ENCODE measurements at places on chromosomes 16 and 17.

DNA sequence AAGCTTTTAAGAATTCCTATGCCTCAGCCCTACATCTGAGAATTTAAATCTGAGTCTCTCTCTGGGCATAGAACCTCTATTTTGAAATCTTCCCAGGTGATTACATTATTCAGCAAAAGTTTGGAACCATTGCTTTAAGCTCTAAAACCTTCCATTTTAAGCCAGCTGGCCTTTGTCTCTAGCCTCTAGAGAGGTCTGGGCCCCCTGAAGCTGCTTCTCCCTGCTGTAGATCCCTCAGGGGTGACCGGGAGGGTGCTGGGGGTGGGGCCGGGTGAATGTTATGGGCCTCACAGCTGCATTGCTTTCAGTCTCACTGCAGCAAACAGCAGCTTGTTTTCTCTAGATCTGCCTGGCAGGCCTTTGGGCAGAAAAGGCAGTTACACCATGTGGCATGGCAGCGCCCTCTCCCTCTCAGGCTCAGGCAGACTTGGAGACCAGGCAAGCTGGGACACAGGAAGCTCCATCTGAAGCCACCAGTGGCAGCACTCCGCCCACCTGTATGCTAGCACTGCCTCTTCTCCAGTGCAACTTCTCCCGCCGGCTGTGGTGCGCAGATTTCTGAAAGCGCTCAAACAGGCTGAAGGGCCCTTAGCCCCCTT, 66.3 kb downstream of the MPRIP start:
- DNase-seq: peak; percentile 64

DNA sequence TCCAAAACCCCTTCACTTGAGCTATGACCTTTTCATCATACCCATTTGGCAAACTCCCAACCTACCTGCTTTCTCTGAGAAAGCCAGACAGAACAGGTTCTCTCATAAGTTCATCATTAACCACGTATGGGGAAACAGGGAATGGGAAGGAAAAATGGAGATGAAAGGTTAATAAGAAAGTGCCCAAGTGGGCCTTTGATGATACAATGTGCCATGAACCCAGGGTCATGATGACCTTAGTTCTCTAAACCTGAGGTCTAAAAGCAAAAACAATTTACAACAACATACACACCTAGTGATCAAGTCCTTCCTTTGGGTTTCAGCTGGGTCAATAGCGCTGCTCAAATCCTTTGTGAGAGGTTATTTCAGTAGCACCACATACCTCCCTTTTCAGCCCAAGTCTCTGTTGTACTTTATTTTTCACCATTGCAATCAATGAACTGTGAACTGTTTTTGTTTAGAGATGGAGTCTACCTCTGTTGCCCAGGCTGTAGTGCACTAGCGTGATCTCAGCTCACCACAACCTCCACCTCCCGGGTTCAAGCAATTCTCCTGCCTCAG, 14.5 kb upstream of the RANGRF start:
- DNase-seq: no peak

DNA sequence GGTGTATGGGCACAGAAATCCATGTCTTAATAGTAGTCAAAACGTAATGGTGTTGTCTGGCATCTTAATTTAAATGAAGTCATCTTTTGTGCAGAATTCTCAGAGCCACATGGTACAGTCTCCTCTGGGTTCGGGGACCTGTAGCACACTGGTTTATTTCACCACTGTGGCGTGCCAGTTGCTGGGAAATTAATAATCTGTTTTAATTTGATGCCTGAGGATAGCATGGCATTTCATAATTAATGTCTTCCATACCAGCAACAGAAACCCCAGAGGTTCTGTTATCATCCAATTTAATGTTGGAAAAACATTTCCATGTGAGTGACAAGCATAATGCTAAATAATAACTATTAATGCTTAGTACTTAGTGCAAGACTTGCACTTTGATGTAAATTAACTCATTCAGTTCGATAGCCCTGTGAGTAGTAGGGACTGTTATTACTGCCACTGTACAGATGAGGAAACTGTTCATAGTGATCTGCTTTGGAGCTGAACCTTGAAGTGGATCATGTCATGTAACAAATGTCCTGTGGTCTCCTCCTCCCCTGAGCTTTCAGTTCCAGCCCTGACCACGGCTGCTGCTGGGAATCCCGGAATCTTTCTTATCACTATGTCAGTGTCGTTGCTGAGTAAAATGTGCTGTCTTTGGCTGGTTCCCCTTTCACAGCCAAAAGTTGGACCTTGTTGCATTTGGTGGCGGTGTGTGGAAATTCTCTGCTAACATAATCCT, 51.2 kb downstream of the SNX29 start:
- no peak for DNase-seq

GRCh38 chr17:61970030-61970429, 42.2 kb upstream of the INTS2 start:
- no peak for DNase-seq

GRCh38 chr16:9170470-9170869, 79.0 kb downstream of the HAPSTR1 start:
- no peak for DNase-seq

DNA sequence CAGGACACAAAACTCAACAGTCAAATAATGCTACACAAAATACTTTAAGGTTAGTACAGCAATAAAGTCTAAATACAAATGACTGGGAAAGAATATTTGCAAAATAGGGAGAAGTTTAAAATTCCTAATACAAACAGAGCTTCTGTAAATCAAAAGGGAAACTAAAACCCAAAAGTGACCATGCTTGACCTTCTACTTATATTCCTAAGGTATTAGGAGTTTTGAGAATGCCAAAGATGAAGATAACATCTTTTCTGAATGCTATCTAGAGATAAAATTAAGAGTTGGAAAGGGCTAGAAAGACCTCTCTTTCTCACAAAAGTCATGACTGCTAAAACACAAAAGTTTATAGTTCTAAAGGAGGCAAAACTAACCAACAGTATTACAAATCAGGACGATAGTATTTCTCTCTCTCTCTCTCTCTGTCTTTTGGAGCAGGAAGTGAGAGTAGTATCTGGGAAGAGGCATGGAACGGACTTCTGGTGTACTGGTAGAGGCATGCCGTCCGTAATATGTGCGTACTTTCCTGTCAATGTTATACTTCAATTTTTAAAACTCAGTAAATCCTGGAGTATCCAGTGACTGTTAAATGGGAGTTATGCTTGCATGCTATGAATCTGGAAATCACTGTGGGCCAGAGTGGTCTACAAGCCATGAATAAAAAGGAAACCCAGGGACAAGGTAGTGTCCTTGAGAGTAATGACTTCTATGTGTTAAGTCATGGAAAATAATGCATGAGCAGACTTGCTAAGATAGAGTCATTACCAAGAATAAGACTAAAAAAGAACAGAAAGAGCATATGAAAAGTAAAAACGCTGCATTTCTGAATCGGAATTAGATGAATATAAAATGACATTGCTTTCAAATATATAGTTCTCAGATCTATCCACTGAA, 49.7 kb upstream of the ANKFY1 start:
- no peak for DNase-seq

- DNase-seq: no peak
These were observed 73.0 kb downstream of the BCAS3 start for GRCh38 chr17:60750640-60751039.

DNA sequence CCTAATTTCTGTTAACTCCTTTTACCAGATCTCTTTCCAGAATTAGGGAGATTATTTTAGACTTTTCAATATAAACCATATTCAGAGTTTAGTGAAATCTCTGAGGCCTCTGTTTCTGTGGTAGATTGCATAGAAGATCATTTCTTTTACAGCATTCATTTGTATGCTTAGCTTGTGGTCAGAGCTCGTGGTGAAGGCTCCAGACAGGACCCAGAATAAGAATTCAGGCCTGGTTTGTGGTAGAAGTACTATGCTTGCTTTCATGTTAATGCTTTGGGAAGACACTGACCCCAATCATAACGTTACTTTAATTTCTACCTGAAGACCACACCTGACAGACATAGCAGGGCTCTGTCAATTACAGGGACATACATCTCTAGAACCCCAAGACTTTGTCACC, 258.1 kb downstream of the FTO start:
- no peak for DNase-seq

GRCh38 chr16:65065031-65065430, 56.8 kb downstream of the CDH11 start:
- no peak for DNase-seq
